Foreskin melanocyte (primary cell): ENCODE measurements at places on chromosomes 16 and 17.
A peak's percentile ranks its signal among the peaks of the same experiment; 100 is the strongest.

- DNase-seq, result no peak
These were observed 9.8 kb downstream of the FSCN2 start for GRCh38 chr17:81537856-81538555.

DNA sequence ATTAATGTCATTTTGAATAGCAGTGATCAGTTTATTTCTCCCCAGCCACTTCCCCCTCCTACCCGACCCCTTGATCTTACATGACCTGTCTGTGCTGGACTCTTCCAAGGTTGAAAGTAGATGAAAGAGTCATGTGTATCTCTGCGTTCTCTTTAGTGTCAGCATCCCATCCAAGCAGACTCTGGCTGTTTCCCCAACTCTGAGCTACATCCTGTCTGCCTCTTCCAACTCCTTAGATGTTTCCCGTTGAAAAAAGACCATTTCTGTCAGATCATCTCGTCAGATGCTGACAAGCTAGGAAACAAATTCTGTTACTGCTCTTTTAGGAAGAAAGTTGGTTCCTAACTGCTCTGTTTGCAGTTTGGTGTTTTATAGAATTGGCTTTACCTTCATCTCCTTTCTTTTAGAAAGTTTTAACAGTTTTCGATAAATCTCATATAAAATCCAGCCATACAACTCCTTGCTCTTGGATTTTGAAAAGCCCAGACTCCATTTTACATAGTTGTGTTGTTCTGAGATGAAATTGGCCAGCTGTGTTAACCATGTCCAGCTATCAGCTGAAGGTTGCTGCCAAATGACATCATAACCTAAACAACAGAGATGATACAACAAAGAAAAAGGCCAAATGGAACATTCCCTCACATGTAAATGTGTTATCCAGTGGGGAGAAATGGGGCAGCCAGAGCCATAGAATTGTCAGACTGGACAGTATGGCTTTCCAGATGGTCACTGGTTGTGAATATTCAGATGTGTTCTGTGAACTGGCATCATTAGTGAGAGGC lies 43.5 kb downstream of the CYB561 start:
- DNase-seq, result no peak

DNA sequence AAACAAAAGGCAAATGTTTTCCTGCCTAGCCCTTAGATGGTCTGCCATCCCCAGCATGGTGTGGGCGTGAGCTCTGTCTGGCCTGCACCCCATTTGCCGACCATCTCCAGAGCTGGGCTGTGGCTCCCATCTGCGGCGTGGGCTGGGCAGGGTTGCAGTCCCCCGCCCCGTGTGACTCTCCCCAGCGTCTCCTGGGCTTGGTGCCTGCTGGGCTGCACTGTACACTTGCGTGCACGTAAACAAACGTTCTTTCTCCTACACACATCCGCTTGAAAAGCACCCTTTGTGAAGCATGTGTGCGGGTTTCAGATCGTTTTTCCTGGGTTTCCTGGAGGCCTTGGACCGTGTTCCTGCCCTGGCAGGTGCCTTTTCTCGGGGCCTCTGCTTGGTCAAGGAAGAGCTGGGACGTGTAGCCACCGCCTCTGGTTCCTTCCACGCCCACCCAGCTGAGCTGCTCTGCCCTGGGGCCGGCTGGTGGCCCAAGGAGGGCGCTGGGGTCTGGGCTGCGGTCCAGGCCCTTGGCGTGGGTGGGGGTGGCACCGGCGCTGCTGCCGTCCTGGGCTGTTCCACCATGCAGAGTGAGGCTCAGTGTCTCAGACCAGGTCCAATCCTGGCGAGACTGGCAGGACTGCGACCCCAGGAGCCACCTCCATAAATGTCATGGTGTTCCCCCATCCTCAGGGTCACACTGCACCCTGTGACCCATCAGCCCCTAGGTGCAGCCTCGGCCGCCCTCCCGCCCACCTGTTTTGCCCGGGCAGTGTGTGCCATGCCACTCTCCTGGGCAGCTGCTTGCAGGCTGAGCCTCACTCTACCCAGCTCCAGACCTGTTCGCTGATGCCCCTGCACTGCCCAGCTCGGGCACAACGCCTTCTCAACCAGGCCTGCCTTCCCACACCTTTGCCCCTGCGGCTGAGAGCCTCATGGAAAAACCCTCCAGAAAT lies 9.9 kb upstream of the BAIAP3 start:
- DNase-seq, result peak; percentile 46

GRCh38 chr17:80724775-80725266 lies 180.2 kb downstream of the RPTOR start:
- DNase-seq, result peak; percentile 47

DNA sequence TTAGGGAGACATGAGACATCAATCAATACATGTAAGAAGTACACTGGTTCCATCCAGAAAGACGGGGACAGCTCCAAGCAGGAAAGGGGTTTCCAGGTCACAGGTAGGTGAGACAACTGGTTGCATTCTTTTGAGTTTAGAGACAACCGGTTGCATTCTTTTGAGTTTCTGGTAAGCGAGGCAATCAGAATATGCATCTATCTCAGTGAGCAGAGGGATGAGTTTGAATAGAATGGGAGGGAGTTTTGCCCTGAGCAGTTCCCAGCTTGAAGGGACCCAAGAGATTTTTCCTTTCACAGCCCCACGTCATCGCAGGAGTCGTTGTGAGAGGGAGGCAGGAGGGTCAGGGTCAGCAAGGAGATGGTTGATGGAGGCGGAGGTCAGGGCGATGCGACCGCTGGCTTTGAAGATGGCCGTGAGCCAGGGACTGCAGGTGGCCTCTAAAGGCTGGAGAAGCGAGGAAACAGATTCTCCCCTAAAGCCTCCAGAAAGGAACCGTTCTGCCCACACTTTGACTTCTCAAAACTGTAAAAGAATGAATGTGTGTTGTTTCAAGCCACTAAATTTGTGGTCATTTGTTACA lies 36.5 kb downstream of the IRF8 start:
- DNase-seq, result no peak

DNA sequence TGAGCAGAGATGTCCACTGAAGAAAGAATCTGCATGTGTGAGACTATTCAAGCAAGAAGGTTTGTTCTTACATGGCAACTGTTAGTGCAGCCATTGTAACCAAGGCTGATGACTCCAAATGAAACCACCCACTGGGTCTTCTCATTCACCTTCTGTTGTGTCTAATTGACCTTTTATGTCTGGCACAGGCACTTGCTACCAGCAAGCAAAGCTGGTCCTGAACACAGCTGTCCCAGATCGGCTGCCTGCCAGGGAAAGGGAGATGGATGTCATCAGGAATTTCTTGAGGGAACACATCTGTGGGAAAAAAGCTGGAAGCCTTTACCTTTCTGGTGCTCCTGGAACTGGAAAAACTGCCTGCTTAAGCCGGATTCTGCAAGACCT lies 3.6 kb downstream of the CDC6 start:
- no peak for DNase-seq

- no peak for DNase-seq
These were observed 4.6 kb upstream of the NPIPB2 start for GRCh38 chr16:11946433-11946832.

DNA sequence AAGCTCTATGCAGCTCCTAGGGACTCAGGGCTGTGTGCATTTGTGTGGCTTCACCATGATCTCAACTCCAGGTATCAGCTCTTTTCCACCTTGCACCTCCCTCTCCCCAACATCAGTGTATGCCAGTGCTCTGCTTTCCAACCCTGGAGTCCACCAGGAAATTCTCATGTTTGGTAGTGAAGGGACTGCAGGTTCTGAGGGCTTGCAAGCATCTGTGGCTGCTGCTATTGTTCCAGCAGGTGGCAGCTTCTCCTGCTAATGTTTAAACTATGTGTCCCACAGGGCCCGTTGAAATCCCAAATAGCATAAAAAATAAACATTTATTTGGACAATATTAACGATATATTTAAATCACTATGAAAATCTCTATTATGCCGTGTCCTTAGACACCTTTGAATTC lies 82.0 kb downstream of the RGS9 start:
- DNase-seq, result no peak

DNA sequence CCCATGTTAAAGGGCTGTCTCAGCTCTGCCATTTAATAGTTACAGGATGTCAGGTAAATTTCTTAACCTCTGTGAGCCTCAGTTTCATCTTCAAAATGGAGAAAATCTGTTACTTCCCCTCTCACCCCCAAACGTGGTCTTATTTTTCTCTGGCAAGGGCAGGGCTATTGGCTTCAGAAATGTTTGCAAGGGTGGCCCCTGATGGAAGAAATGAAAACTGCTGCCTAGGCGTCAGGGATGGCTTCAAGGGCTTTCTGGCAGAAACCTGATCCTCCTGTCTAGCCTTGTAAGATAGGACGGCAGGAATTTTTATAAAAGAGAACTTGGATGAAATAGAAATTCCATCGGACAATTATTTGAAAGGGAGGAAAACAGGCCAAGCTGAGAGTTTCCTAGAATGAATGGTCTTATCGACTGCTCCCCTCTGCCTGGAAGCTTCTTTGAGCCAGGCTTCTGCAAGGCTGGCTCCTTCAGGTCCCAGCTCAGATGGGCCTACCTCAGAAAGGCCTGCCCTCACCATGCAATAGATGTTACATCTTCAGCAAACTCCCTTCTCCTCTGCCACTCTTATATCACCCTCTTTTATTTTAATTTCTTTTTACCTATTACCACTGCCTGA lies 43.0 kb upstream of the TANGO6 start:
- peak; percentile 72 for DNase-seq
